ENCODE measurements at places on chromosomes 4 and X.

- no peak for ATAC-seq
Measured at GRCh38 chr4:67603310-67604028, 44.9 kb downstream of the STAP1 start.

DNA sequence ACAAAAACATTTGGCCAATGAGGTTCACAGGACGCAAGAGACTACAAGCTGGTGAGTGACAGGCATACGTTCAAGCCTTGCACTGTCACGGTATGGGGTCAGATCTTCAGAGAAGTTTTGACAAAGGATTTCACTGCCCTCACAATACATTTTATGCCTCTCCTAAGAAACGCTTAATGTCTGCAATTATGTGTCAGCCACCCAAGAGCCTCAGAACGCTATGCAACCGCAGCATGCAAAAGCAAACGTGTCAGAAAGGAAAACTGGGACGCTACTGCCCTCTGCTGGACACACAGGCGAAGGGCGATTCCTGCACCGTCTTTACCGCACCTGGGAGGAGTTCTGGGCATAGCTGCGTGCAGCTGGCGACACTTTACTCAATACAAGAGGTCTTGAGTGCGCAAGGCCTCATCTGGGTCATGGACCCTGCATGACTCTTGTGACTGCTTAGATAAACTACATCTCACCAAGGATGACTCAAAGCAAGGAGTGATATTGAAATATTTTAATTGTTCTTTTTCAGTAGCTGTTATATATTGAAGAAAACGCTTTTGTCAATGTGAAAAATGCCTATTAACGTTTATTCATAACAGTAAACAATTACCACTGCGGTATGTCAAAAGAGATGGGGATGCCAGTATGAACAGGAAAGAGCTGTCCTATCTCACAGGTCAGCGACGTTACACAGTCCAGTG, 147.6 kb upstream of the FRG1 start:
- ATAC-seq, result peak; percentile 41

DNA sequence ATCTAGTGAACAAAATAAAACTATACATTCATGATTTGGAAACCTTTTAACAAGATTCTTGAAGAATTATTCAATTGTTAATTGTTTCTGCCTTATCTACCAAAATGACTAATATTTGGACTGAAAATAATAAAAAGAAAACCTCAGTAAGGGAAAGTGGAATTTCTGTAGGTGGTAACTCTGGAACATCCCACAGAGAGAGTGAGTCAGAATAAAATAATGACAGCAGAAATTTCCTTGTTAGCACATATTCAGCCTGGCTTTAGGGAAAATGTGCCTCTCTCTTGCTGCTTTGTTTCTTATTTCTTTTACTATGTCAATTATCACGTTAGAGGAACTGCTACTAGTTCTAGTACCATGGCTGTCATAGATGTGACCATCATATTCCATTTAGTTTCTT, 421.5 kb upstream of the GNPDA2 start:
- no peak for ATAC-seq

GRCh38 chr4:86497980-86498862, 95.9 kb upstream of the PTPN13 start:
- ATAC-seq, result no peak

DNA sequence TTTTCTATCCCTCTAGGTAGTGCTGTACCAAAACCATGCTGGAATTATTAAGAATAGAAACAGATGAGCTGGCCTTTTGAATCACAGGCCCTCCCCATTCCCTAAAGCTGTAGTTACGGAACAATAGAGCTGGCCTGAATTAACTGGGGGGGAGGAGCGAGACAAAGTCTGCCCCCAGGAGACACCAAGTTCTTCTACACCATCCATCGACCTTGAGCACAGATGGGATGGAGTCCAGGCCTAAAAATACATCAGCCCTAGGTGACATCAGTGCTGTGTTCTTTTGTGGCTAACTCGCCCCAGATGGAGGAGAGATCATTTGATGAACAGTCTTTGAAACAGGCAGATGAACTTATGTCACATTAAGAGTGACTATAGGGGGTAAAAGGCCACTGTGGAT, 49.6 kb downstream of the LHFPL1 start:
- ATAC-seq, result no peak

GRCh38 chr4:76745240-76745639, 152.7 kb downstream of the SOWAHB start:
- ATAC-seq, result no peak

DNA sequence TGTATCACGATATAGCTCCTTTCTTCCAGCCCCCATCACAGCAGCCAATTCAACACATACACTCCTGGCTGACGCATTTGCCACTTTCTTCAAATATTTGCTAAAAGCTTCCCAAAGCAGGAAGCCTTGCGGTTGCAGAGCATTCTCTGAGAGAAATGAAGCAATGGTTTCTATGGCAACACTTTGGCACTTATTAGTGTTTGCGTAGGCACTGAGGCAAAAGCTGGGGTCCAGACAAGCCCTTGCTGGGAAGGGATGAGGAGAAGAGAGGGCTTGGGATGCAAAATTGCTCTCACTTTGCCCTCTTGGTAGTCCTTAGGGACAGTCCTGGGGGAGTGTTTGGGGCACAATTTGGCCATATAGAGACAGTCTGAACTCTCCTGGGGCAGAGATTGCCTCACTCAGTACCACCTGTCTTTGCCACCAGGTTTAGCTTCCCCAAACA, 55.0 kb upstream of the PAK3 start:
- ATAC-seq, result no peak

- ATAC-seq, result no peak
Measured at GRCh38 chrX:42260854-42261253, 337.5 kb upstream of the CASK start.

DNA sequence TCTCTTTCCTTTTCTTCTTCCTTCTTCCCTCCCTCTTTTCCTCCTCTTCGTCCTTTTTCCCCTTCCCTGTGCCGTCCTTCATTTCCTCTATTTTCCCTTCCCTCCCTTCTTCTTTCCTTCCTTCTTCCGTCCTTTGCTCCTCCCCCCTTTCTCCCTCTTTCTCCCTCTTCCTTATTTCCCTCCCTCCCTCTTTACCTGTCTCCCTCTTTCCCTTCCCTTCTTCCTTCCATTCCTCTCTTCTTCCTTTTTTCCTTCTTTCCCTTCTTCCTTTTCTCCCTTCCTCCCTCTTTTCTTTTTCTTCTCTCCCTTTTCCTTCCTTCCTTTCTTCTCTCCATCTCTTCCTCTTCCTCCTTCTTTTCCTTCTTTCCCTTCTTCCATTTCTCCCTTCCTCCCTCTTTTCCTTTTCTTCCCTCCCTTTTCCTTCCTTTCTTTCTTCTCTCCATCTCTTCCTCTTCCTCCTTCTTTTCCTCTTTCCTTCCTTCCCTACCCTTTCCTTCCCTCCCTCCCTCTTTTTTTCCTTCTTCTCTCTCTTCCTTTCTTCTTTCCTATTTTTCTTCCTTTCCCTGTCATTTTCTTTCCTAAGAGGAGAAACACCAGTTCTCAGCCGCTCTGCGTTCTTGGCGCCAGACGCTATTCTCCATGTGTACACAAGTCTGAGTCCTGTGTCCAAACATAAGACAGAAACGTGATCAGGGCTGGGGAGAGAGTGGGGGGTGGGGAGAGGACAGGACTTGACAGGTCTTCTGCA, 597.1 kb downstream of the MID1IP1 start:
- no peak for ATAC-seq

GRCh38 chr4:19239565-19239964, 1012.1 kb upstream of the SLIT2 start:
- no peak for ATAC-seq

- ATAC-seq, result no peak
Measured at GRCh38 chrX:152157042-152157441, 18.7 kb upstream of the MAGEA10 start.

DNA sequence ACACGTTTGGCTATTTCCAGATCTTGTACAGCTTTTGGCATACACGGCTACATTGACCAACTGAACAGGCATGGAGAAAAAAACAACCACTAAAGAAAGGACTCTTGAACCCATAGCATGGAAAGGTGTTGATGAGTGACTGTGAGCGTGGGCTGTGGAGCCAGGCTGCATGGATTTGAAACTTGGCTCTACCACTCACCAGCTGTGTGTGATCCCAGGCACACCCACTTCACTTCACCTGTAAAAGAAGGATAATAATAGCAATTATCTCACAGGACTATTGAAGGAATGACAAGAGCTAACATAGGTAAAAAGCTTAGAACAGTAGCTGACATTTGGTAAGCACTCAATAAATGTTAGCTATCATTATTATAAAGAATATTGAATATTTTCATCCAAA, 301.7 kb upstream of the CPEB2 start:
- no peak for ATAC-seq

DNA sequence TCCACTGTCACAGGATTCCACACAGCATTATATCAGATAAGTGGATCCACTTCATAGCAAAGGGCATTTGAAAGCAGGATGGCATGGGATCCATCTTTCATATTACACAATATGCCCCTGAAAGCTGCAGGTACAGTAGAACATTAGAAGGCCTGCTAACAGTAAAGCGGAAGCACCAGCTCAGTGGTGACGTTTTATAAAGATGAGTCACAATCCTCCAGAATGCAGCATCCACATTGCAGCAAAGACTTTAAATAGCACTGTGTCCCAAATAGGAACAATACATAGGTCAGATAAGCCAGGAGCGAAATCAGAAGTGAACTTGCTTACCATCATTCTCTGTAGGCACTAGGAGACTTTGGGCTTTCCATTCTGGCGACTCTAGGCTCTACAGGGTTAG, 609.5 kb upstream of the FAT1 start:
- ATAC-seq, result no peak

GRCh38 chr4:113556382-113557134, 205.0 kb downstream of the CAMK2D start:
- no peak for ATAC-seq

GRCh38 chrX:19592952-19593351, 77.6 kb upstream of the MAP3K15 start:
- no peak for ATAC-seq

GRCh38 chr4:189206953-189207352, 733.7 kb upstream of the FRG1 start:
- ATAC-seq, result no peak

DNA sequence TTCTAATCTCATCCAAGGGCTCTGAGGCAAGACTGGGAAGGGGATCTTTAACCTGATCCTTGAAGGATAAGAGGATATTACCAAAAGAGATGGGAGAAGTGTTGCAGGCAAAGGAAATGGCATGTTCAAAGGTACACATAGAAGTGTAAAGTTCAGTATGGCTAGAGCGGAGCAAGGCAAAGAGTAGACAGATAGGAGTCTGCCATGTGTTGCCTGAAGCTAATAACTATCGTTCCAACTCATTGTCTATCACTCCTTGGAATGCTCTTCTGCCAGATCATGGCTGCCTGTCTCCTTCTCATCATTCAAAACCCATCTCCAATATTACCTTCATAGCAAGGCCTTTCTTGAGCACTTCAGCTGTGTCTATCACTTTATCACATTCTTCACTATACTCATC, 55.2 kb upstream of the IL1RAPL2 start:
- ATAC-seq, result no peak

- ATAC-seq, result no peak
Measured at GRCh38 chrX:8783097-8783713, 18.0 kb downstream of the FAM9A start.

DNA sequence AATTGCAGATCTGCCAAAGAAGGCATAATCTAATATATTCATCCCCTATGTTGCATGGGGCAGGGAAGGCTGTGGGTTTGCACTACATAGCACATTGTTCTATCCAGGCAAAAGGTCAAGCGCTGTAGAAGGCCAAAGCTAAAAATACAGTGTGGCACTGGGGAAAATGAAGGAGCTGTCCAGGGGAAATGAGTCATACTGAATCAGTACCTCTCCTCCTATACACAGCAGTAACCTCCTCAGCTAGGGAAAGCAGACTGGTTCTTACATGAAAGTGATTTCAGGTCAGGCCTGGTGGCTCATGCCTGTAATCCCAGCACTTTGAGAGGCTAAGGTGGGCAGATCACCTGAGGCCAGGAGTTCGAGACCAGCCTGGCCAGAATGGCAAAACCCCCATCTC, 31.0 kb upstream of the SLC25A4 start:
- peak; percentile 44 for ATAC-seq

DNA sequence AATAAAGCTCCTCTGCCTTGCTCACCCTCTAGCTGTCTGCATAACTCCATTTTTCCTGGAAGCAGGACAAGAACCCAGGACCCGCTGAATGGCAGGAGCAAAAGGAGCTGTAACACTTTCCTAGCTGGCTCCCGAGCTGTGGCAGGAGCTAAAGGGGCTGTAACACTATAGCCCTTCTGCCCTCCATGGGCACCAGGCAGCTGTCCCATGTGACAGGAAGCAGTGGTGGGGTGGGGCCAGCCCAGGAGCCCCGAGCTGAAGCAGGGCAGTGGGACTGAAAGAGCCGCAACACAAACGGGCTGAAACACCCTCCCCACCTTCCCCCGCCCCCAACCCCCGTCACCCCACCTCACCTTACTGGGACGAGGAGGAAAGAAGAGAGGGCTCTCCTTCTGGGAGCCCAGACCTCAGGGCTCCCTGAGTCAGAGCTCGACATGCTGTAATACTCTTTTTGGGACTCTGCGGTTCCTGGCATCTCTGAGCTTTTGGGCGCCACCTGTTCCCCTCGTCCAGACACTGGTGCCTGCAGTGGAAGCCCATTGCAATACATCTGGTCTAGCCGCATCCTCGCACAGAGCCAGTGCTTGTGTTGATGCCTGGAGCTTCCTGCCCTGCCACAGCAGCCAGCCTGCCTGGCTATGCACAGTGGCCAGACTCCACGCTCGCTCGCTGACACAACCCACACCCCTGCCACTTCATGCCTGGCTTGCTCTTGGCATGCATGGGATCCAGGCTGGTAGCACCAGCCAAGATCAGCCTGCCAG, 39.4 kb downstream of the PPM1K start:
- peak; percentile 63 for ATAC-seq

GRCh38 chr4:80202741-80203553, 5.6 kb downstream of the PRDM8 start:
- peak; percentile 80 for ATAC-seq

- no peak for ATAC-seq
Measured at GRCh38 chr4:135538698-135539097, 1337.1 kb upstream of the PABPC4L start.

- no peak for ATAC-seq
Measured at GRCh38 chrX:78665342-78665741, 6.2 kb upstream of the RTL3 start.

DNA sequence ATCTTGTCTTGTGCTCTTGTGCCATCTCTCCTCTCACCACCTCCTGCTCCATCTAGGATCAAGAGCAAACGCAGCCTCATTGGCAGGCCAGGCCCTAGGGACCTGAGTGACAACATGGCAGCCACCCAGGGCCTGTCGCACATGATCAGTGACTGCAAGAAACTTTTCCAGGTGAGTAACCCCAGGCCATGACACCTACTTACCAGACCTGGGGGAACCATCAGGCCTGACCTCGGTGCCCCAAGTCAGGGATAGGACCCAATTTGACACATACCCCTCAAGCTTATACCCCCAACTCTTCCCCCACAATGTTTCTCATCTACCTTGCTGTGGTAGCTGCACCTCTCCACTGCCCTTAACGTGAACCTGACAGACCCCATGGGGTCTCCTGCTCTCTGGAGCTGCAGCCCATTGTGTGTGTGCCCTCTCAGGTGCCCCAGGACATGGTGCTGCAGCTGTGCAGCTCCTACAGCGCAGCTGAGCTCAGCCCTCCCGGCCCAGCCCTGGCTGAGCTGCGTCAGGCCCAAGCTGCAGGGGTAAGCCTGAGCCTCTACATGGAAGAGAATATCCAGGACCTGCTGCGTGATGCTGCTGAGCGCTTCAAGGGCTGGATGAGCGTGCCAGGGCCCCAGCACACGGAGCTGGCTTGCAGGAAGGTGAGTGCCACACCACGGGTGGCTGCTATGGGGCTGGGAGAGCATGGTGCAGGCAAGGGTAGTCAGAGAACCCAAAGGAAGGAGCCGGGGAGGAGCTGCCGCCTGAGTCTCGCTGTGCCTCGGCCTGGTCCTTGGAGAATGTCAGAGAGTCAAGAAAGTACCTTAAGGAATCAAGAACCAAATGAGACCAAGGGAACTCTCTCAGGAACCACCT, 74.8 kb downstream of the STARD8 start:
- ATAC-seq, result no peak
